ENCODE measurements at places on chromosomes 11 and 22.

DNA sequence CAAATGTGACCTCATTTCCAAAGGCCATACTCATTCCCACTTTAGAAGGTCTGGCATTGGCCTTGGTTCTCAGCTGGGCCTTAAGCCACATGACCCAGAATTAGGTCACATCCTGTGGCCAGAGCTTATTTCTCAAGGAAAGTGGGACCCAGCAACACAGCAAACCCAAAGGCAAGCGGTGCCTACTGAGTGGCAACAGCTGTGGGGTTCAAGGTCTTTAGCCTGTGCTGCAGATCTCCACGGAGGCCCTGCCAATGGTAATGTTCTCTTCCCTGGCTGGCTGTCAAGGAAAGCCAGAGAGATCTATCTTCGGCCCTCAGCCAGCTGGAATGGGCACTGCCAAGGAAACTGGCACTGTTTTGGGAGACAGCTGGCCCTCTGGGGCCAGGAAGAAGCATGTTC lies 41.5 kb upstream of the TP53I11 start:
- DNase-seq = peak; percentile 96

DNA sequence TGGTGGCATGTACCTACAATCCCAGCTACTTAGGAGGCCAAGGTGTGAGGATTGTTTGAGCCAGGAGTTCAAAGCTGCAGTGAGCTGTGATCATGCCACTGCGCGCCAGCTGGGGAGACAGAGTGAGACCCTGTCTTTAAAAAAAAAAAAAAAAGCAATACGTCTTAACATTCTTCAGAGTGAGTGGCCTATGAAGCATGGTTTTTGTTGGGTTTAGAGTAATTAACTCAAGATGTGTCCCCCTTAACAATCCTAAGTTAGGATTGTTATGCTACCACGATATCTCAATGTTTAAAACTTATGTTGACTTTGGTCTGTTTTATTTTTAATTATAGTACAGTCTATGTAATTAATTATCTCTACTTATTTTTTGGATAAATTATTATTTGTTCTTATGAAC lies 156.1 kb downstream of the HIPK3 start:
- DNase-seq = no peak

- DNase-seq = no peak
These were observed 103.6 kb downstream of the NECTIN1 start for GRCh38 chr11:119625206-119625978.

DNA sequence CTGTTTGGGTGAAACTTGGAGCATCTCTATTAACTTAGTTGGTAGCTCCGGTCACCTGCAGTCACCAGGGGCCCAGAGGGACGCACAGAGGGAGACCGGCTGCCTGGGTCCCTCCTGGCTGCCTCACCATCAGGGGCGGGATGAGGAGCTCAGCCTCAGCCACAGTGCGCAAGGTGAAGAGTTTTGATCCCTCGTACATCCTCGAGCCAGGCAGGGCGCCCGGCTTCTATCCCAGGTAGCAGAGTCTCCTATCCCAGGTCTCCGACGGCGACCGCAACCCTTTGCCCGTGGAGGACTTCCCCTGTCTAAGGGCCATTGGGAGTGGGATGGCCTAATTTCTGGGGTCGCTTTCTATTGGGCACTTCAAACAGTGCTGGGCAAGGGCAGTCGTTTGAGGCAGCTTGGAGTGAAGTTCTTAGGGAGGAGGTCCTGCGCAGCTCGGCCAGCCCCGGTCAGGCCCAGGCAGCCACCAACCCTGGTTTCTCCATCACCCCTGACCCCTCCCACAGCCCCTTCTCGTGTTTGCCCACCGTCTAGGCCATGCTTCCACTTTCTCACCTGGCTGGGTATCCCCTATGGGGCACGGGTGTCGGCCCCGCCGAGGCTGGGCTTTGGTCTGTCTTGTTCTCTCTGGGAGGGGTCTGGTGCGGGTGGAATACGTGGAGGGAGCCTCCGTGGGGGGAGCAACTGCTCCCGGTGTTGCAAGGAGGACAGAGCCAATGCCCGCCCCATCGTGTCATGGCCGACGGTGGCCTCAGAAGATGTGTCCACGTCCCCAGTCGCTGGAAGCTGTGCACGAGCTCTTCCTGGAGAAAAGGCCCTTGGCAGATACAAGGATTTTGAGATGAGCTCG lies 3.6 kb upstream of the MRGPRG start:
- DNase-seq = no peak

DNA sequence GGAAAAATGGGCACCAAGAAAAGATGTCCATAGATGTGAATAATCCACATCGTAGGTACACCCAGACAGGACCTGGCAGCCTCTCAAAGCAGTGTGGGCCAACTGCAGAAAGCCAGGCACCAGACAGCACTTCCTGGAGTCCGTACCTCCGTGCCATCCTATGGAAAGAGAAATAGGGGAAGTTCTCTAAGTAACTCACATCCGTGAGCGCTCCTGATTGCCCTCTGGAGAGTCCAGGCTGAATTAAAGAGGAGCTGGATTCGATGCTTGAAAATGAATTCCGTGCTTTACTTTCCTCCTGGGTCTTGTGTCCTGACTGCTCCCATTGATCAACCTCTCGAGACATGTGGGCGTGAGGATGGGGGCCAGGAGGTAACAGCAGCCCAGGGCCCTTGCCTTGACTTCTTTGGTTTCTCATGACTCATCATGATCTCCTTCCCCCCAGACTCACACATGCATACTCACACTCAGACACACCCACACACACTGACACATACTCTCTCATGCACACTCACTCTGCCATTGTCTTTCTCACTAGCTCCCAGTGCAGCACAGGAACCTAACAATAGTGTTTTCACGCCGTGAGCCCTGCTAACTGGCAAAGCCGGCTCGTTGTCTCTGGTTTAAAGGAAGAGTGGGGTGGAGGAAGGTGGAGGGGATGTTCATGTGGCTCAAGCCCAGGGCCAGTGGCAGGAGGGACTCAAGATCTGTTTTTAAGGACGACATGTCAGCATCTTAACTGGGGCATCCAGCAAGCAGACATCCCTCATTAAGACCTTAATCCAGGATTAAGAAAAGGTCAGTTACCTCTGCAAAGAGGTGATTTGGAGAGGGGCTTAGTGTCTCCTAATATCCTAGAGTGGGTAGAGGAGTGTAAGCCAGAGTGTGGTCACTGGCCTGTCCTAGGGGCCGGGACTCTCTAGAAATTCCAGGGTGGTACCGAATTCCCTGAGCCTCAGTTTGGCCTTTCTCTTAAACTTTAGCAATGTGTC lies 104.2 kb downstream of the SCN3B start:
- no peak for DNase-seq

GRCh38 chr11:116348226-116348625 lies 424.6 kb downstream of the BUD13 start:
- DNase-seq = no peak

DNA sequence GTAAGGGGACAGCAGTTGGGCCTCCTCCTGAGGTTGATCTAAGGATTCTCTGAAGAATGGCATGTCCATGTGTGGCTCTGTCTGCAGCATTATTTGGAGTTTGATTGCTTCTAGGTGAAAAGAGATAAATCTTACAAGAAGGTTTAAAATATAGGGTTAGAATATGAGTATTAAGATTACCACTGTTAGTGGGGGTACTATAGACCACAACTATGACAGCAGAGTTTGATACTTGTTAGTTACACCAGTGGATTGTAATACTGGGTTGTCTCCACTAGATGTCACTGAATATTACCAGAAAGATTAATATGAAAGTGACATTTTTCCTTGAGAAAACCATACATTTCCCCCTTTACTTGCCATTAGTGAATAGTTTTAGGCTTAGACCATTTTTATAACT lies 47.9 kb downstream of the ZNF280B start:
- no peak for DNase-seq

DNA sequence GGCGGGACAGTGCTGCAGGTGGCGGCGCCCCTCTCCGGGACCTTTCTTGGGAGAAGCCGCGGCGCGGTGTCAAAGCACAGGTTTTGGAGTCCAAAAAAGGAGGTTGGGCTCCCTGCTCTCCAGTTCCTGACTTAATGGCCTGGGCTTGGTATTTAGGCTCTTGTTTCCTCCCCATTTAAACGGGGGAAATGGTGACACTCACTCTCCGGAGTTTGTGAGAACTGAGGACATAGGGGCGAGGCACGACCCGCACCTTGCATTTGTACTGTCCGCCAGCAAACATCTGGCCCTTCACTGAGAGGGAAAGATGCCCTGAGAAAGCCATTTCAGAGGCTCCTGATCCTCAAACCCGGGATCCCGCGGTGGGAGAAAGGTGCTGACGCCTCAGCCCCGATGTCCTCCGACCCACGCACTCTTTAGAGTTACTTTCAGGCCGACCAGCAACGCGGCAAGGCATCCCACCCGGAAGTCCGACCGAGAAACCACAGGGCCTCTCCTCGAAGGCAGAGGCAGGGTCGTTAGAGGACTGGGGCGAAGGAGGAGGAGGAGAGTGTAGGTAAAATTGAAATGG lies 2.9 kb upstream of the WDR74 start:
- no peak for DNase-seq

DNA sequence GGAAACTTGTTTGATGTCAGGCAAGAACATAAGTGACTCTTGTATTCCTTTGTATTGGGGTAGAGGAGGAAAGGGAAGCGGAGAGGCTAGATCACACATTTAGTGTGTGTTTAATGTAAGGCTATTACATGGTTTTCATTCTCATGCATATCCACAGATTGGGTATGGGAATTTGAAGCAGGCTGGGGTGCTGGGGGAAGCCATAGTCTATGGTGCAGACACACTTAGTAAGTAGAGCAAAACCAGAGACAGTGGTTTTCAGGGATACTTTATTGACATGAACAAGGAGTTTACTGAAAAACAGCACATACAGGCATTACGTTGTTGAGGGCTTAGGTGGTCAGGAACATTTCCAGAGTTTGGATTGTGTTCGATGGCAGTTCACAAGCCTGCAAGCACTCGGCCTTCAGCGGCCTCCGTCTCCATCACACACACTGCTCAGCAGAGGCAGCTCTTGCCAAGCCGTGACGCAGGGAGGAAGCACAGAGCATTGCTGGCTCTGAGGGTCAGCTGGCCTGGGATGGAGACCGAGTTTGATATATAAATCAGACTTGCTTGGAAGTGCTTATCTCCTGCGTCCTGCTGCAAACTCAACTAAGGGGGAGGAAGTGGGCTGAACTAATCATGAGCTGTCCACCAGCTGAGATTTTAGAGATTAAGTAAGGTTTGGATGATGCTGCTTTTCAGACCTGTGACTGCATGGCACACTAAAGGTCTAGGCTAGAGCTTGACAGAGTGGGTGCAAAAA lies 25.3 kb downstream of the SCN3B start:
- no peak for DNase-seq

DNA sequence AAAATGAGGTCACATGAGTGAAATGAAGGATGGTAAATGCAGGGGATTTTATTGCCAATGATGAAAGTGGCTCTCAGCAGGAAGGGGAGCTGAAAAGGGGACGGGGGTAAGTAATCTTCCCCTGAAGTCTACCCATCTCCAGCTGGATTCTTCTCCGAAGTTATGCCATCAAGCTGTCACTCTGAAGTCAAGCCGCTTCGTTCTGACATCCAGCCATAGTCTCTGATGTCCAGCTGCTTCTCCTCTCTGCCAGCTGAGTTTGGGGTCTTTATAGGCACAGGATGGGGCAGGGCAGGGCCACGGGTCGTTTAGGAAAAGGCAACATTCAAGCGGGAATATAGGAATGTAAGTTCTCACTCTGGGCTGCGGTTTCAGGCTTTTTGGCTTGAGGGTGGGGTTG lies 181.9 kb upstream of the ANO3 start:
- DNase-seq = no peak

GRCh38 chr11:20047006-20047768 lies 113.1 kb downstream of the DBX1 start:
- no peak for DNase-seq

DNA sequence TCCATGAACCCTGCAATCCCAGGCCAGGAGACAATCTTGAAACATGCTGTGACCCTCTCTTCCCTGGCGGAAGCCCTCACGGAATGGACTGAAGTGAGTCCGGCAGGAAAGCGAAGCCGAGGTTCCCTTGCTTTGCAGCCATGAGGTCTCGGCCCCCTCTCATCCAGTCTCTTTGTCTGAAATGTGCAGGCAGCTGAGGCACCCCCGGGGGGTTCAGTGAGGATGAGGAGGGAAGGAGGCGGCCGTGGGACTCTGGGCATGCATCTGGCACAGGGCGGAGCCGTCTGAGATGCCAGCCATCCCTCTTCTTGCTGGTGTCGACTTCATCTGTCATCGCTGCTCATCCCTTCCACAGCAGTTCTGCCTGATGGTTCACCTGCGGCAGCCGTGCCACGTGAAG lies 1485.7 kb downstream of the BRD1 start:
- DNase-seq = no peak

DNA sequence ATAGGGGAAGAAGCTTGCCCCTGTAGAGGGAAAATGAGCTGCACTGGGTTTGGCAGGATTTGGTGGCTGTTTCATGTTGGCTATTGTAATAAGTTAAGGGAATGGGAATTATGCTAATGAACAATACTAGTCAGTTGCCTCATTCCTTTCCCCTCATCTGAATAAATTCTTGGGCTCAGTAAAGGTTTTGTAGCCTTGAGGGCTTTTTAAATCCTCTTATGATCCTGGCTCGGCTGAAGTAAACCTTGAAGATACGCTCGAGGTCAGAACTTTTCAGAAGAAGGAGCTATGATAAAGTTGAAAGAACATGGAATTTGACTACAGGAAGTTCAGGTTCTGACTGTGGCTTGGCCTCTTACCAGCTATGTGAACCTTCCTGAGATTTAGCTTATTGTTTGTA lies 448.7 kb downstream of the RAB38 start:
- DNase-seq = no peak

DNA sequence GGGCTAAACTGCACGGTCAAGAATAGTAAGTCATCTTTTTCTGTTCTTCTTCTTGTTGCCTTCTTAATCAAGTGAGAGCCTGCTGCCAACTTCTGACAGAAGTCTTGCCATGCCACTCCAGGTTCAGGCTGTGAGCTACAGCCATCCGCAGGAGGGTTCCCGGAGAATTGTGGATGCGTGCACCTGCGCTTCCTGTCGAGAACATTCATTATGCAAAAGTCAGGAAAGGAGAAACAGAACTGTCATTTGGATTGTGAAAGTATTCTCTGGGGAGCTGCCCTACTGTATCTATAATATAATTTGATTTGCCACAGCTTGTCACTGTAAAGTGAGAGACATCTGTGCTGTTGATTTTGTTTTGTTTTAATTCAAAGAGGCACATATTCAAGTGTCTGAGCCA lies 12.3 kb downstream of the IL17RA start:
- DNase-seq = no peak

- DNase-seq = no peak
These were observed 1.4 kb downstream of the CDC42BPG start for GRCh38 chr11:64842851-64843685.

GRCh38 chr11:49202287-49202976 lies 6.0 kb downstream of the FOLH1 start:
- DNase-seq = no peak
